ENCODE measurements at places on chromosomes 2 and 18.

DNA sequence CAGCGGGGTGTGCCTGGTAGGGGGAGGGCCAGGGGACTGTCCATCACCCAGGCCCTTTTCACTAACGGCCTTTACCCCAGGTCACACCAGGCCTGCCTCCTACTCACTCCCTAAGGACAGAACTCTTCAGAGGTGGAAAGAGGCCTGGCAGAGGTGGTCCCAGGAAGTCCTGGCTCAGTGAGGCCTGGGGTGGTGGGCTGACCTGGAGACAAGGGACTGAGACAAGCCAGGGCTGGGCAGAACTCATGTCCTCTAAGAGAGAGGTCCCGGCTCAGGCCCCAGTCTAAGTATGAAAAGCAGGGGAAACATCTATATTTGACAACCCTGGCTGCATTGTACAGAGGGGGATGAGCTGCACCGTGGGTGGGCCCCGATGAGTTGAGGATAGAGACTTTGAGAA, 65.9 kb upstream of the TEX51 start:
- no peak for DNase-seq

GRCh38 chr2:117977696-117978095, 36.2 kb downstream of the CCDC93 start:
- no peak for DNase-seq

GRCh38 chr2:156918410-156918809, 339.1 kb upstream of the GALNT5 start:
- no peak for DNase-seq

GRCh38 chr2:128313931-128314347, 4.7 kb downstream of the HS6ST1 start:
- DNase-seq: no peak

- no peak for DNase-seq
These were observed 39.7 kb upstream of the CHAC2 start for GRCh38 chr2:53727921-53728320.

DNA sequence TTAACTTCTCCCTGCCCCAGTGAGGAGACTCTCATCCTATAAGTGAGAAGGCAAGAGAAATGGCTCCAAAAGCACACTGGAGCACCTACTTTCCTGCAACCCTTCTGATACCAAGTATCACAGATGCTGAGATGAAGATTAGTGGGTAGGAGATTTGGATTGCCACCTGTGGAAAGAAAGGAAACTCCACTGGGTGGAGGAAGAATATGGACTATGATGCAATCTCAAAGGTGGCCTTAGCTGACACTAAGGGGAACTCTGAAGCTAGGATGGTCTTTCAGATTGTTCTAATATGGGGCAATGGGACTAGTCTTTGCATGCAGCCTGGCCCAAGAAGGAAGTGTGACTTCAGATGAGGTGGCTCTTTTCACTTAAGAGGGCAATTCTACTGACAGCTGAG, 21.6 kb downstream of the PRKRA start:
- no peak for DNase-seq

- DNase-seq: no peak
These were observed 68.8 kb upstream of the TMEM87B start for GRCh38 chr2:111986116-111986900.

GRCh38 chr18:57660961-57661360, 39.3 kb upstream of the NARS1 start:
- peak; percentile 42 for DNase-seq

DNA sequence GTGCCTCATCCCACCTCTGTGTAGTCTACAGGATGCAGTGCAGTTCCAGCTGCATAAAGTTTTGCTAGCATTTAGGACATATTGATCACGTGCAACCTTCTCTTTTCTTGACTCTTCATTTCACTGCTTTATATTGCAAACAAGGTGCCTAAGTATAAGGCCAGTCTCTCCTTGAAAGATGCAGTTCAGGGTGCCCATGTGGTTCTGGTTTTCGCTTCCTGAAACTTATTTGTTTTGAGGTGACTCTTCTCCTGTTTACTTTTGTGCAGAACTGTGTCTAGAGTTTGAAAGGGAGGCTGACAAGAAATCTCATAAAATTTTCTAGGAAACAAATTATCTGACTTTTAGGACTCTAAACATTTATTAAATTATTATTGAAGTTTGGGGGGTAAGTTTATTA, 189.9 kb downstream of the UBE2E3 start:
- no peak for DNase-seq

DNA sequence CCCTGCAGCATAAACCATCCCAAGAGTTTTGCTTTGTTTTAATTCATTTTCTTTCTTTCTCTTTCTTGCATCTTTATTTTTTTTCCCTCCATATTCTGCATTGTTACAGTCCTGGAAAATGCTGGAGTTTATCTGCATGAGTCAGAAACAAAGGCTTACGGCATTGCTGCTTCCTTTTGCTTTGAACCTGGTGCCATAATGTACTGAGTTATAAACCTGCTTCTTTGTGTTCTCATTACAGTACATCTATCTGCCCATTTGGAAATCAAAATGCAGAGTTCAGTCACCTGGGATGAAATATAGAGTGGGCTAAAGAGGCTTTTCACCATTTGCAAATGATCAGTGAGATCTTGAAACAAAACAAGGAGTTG, 1009.2 kb upstream of the FANCL start:
- no peak for DNase-seq

GRCh38 chr2:239962890-239963591, 62.1 kb downstream of the NDUFA10 start:
- no peak for DNase-seq

DNA sequence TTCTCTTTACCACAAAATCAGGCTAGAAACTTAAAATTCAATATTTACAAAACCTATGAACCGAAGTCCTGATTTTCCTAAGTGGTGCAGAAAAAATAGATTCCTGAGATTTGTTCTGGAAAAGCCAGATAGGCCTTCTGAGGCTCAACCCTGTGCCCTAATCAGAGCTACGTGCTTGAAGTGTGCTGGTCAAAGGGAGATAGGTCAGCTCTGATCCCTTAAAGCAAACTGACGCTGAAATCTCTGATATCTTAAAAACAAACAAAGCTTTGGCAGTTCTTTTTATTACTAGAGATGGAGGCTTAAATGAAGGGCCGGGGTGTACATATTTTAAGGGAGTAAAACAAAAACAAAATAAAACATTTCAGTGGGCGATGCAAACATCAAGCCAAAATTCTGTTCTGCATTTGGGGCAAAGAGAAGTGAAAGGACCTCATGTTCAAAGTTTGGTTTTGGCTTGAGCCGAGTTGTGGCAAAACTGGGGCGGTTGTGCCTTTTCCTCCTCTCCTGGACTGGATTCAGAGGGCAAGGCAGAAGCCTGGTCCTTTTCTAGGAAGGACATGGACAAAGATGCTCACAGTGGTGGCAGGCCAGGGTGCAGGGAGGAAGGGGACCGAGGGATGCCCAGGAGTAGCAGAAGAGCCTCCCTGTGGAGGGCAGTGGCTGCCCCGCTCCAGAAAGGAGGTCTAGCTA, 295.0 kb downstream of the CDCA7 start:
- peak; percentile 50 for DNase-seq

DNA sequence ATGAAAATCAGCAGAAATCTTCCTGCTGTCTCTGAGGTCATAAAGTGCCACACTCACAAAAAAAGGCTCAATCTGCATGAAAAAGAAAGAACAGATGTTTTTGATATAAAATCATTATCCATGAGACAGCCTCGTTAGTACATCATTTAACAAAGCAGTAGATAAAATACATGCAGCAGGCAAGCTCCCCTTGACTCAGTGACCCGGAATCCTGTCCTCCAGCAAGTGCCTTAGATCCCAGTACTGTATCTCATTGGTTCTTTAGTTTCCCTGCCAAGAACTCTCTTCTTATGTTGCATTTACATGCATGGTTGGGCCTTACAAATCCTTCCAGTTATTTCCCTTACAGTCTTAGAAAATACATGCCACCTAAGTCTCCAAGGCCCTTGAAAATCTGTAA, 148.9 kb upstream of the CCDC195 start:
- DNase-seq: no peak

DNA sequence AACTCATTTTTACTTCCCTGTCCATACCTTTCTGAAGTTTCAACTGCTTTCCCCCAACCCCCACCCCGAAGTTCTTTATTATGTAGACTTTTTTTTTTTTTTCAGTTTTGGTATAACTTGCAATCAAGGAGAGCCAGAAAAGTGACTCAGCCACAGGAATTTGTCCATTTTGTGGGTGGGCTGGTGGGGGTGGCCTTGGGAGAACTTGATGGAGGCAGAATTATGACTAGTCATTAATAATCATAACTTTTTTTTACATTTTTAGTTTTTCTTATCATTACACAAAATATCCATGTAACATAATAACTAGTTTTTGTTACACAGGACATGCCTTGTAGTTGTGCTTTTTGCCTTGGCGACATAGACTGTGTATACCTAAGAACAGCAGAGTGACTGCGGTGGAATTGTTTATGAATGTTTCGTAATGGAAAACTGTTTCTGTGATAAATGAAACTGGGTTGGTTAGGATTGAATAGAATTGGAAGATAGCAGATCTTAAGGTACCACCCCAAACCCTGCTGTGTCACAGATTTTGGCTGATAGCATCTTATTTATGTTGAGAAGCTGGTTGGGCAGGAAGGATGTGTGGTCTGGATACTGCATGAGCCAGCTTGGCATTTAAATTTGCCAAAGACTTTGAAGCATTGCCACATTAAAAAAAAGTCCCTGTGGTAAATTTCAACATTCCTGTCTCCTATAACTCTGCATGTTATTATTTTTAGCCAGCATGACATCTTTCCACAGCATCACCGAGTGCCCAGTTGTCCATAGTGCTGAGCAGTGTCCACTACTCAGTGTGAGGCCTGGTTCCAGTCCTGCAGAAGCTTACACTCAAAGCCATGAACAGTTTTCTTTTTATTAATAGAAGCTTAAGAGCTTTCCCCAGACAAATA, 30.7 kb downstream of the LYPD6B start:
- no peak for DNase-seq

DNA sequence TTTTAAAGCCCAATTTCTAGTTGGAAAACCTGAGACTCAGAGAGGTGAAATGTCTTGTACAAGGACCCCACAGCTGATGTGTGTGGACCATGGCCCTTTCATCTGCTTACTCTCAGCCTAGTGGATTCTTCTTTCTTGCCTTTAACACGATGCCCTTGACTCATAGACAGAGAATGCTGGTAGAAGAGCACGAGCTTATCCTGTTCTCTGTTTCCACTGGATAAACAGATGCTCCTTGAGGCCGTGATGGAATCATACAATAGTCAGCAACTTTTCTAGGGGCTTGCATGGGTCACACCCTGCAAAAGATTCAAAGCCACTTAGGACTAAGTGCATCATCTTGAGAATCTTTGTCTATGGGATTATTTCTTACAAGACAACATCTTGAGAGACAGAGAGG, 50.9 kb downstream of the MYCN start:
- DNase-seq: no peak

DNA sequence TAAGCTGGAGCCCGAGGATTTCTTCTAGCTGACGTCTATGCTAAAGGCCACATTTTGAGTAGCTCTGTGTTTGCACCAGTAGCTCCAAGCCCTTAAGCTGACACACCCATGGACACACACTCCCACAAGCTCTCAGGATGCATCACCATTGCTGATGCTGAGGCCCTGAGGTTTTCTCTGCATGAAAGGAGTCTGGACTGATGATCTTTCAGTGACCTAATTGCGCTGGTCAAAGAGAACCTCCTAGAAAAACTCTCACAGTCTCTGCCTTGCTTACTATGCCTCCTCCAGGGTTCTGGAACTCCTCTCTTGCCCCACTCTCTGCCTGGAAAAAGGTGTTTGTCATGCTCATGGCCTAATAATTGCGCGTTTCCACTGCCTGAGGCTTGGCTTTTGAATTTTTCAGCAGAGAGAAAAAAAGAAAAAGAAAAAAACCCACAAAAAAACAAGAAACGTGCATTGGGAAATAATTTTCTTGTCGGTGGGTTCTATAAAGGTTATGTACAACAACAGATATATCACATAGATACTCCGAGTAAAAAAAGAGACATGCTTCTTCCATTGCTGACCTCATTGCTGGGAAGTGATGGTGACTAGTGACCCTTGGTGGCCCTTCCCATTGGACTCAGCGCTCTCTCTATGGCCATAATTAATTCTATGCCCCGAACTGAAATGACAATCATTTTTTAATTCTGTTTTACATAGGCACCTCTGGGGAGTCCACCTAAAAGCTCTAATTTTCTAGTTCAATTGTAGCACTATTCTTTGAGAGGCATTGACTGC, 297.0 kb downstream of the TDRD15 start:
- DNase-seq: no peak

GRCh38 chr2:157929871-157930667, 53.9 kb upstream of the ACVR1 start:
- no peak for DNase-seq

DNA sequence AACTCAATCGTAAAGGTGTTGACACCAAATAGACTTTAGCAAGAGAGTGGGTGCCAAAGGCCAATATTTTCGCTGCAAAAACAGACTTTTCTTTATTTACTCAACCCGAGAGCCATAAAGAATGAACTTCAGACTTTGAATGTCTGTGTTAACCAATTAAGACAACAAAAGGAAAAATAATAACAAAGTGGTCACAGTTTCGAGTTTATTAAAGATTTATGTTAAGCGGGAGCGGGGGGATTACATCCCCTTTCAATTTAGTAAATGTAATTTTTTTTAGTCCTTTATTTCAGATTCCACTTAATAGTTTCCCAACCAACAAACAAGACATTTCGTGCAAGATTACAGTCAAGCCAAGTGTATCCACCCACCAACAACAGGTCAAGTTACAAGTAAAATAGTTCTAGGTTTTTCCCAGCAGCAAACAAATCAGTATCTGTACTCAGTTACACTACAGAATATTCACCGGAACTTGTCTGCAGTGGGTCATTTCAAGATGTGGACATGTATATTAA, 9.0 kb downstream of the CDH2 start:
- no peak for DNase-seq

GRCh38 chr2:133777574-133777960, 209.3 kb upstream of the NCKAP5 start:
- no peak for DNase-seq

GRCh38 chr18:34749721-34750120, 39.6 kb downstream of the DTNA start:
- no peak for DNase-seq

GRCh38 chr2:65281627-65282351, 54.2 kb downstream of the ACTR2 start:
- no peak for DNase-seq

DNA sequence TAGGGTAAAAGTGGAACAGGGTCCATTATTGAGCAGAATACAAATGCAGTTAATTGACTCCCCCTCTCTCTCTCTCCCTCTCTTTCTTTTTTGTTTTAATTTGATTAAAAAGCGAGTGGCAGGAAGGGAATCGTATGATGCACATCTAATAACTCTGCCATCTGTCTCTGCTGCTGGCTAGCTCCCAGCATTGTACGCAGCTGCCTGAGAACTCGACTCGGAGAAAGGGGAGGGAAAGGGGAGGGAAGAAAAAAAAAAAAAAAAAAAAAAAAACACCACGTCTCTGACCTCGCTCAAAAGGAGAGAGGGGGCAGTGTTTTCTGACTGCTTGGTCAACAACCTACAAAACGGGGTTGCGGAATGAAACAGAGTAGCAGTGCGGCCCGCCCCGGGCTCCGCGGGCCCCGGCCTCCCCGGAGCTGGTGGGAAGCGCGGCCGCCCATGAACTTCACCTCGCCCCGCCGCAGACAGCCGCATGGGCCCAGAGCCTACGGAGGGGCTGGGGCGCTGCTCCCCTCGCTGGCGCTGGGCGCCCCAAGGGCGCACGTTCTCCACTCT, 265.7 kb downstream of the TCF4 start:
- peak; percentile 94 for DNase-seq

GRCh38 chr2:196609806-196610205, 29.7 kb upstream of the CCDC150 start:
- no peak for DNase-seq

- DNase-seq: no peak
These were observed 328.7 kb downstream of the SMAD2 start for GRCh38 chr18:47601581-47602272.

- DNase-seq: no peak
These were observed 46.4 kb downstream of the SLC4A1AP start for GRCh38 chr2:27709960-27710575.
